ENCODE measurements at places on chromosomes 11 and 22.

DNA sequence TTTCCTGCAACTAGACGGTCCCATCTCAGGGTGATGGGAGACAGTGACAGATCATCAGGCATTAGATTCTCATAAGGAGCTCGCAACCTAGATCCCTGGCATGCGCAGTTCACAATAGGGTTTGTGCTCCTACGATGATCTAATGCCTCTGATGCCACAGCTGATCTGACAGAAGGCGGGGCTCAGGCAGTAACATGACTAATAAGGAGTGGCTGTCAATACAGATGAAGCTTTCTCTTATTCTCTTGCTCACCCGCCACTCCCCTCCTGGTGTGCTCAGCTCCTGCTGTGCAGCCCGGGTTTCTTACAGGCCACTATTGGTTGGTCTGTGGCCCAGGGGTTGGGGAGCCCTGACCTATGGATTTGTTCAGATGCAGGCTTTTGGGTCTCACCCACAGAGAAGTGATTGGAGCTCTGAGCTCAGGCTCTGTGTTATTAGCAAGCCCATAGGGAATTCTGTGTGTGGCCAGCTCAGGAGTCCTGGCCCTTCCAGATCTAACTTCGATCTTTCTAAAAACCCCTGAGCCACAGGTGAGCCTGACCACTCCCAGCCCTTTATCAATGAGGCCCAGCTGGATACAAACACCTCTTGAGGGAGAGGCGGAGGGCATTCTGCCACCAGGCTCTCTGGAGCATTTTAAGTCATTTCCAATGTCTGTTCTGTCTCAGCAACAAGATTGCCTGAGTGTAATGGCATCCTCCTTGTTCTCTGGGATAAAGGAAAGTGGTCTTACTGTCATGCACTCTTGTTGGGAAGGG is 351.8 kb downstream of the BUD13 start:
- DNase-seq = no peak

DNA sequence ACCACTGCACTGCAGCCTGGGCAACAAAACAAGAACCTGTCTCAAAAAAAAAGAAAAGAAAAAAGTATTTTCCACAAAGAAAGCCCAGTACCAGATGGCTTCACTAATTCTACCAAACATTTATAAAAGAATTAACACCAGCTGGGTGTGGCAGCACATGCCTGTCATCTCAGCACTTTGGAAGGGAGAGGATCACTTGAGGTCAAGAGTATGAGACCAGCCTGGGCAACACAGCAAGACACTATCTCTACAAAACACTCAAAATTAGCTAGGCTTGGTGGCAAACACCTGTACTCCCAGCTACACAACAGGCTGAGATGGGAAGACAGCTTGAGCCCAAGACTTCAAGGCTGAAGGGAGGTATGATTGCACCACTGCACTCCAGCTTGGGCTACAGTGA is 20.1 kb downstream of the RSF1 start:
- DNase-seq = no peak

DNA sequence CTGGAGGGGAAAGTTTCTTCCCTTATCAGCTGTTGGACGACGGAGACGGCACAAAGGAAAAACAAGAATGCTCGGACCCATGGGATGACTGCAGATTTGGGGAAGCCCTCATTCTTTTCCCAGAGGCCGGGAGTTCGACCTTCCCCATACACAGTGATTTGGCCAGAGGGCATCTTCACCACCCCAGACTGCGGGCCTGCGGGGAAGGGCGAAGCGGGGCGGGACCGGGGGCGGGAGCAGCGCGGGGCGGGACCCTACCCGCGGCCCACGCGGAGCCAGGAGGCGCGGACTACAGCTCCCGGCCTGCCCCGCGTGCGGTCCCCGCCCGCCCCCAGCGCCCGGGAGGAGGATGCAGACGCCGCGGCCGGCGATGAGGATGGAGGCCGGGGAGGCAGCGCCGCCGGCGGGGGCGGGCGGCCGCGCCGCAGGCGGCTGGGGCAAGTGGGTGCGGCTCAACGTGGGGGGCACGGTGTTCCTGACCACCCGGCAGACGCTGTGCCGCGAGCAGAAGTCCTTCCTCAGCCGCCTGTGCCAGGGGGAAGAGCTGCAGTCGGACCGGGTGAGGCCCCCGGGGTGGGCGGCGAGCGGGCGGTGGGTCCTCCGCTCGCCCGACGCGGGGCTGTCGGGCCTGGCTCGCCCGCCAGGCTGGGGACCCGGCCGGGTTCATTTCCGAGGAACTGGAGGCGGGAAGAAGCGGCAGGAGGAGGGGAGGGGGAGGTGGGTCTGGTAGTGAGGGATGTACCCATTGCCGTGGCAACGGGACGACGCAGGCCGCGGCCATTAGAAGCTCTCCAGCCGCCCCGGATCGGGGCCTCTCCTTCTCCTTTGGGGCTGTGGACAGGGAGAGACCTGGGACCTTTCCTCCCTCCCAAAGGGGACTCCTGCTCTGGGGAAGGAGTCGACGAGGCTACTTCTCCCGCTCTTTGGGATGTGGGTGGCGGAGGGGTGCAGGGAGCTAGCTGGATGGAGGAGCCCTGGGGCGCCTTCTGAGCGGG is at the start of gene KCTD17:
TSS of gene KCTD17 (plus strand) at position 352 of the 995 bp plus-strand sequence. CDS start at position 371, 19 bp downstream.
- peak; percentile 69 for DNase-seq

DNA sequence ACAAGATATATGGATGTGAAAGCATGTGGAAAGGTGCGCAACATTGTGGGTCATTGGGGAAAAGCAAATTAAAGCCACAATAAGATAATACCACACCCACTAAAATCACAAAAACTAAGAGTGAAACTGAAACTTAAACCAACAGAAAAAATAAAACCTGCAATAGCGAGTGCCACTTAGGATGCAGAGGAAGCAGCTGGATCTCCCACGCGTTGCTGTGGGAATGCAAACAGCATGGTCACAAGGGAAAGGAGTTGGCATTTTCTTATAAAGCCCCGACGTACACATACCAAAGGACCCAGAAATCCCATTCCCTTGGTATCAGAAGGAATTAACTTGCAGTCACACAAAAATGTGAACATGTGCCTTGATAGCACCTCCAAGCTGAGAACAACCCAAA is 712.0 kb downstream of the TBC1D22A start:
- DNase-seq = peak; percentile 8

DNA sequence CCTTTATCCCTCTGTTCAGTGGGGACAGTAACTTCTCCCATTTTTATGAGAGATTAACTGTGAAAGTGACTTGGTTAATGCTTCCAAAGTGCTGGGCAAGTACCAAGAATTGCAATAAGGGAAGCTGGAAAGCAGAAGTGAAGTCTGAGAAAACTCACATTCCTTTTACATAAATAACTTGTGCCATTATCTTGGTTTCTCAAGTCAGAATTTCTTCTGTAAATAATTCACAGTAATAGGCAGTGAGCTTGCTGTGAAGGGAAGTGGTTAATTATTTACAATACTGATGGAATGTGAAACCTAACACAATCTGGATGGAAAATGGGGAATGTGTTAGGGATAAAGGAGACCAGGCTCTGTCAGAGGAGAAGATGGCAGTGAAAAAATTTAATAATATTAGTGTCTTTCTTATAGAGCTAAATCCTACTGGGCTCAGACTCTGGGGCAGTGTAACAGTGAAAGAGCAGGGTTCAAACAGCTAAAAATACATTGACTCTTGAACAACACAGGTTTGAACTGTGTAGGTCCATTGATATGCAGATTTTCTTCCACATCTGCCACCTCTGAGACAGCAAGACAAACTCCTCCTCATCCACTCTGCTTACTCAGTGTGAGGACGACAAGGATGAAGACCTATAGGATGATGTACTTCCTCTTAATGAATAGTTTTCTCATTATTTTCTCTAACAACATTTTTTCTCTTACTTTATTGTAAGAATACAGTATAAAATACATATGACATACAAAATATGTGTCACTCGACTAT is 251.5 kb upstream of the ISX start:
- peak; percentile 16 for DNase-seq

DNA sequence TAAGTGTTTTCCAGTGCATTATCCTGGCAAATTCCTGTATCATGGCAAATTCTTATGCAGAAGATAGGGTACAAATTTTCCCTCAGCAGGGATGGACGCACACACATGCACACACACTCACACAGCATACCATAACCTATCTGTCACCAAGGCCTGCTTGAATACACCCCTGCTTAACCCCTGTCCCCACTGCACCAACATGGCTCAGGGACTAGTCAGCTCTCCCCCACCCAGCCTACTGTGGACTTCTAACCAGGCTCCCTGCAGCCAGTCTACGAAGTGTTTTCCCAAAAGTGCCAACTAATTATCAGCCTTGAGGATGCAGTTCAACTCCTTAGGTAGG is 63.1 kb downstream of the RAB30 start:
- DNase-seq = no peak

DNA sequence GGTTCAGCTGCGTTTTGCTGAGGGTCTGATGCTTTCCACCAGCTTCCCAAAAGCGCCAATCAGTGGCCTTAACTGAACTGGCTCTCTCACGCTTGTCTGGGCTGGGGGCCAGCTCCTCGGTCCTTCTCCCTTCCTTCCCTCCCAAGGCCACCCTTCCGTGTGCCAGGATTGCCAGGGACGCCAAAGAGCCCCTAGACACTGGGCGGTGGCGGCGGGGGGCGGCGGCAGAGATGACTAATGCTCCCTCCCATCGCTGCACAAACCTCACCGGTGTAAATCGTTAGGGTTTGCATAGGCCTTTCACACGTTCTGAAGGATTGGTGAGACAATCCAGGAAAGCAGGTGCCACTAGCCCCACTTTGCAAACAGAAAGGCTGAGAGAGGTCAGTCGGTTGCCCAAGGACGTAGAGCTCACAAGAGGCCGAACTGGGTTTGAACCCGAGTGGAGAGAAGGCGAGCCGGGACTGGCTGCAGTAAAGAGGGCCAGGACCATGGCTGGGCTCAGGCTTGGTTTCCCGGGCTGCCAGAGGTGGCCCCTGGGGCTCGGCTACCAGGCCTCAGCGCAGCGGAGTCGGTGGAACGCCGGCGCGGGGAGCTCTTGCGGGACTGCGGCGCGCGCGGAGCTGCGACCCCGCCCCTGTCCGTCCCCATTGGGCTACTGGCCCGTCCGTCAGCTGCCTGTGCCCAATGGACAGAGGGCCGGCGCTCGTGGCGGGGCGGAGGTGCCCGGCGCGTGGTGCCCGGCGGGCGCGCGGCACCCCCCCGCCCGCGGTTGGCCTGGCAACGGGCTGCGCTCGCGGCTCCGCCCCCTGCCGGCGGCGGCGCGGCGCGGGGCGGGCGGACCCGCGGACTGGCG is 589 bp upstream of the GNAZ start:
- peak; percentile 96 for DNase-seq

DNA sequence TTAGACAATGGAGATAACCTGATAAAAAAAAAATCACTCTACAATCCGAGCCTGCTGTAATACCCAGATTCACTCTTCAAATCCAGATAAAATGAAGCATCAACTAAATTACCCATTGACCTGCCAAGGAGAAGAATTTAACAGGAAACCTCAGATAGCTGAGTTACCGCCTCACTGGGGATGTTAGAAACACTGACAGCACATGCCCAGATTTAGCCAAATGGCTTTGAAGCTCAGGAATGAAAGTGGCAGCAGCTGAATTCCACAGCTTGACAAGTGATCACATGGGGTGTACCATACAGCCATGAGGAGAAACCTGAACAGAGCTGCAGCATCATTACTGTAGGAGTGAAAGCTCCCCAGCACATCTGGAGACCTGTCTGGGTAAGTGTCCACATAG is 807.6 kb downstream of the DLG2 start:
- no peak for DNase-seq

DNA sequence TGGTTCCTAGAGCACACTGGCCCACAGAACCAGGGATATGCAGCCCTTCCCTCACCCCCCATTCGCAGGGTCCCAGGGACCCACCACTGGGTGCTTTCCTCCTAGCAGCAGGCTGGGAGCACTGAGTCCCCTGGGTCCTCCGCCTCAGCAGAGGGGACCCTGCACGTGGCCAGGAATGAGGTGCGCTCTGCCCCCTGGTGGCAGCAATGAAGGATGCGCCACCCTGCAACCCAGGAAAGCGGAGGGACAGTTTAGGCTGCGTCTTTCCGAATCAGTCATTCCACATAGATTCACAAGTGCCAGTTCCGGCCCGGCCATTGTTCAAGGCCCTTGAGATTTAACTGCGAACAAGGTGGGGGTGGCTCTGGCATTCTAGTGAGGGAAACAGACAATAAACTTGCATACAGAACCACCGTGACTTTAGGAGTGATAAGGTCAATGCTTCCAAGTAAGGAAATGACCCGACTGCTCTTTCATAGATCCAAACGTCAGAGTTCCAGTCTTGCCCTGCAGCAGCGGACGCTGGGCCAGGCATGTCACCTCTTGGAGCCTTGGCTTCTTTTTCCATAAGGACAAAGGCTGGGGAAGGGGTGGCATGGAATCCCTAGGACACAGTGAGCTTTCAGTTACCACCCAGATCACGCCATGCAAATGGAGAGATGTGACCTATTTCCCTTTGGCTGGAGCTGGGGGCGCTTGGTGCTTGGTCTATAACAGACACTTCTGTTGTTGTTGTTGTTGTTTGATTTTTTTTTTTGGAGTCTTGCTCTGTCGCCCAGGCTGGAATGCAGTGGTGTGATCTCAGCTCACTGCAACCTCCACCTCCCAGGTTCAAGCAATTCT is 7.7 kb downstream of the RIN1 start:
- peak; percentile 85 for DNase-seq

- no peak for DNase-seq
These were observed 50.6 kb upstream of the DEUP1 start for GRCh38 chr11:93279851-93280347.

DNA sequence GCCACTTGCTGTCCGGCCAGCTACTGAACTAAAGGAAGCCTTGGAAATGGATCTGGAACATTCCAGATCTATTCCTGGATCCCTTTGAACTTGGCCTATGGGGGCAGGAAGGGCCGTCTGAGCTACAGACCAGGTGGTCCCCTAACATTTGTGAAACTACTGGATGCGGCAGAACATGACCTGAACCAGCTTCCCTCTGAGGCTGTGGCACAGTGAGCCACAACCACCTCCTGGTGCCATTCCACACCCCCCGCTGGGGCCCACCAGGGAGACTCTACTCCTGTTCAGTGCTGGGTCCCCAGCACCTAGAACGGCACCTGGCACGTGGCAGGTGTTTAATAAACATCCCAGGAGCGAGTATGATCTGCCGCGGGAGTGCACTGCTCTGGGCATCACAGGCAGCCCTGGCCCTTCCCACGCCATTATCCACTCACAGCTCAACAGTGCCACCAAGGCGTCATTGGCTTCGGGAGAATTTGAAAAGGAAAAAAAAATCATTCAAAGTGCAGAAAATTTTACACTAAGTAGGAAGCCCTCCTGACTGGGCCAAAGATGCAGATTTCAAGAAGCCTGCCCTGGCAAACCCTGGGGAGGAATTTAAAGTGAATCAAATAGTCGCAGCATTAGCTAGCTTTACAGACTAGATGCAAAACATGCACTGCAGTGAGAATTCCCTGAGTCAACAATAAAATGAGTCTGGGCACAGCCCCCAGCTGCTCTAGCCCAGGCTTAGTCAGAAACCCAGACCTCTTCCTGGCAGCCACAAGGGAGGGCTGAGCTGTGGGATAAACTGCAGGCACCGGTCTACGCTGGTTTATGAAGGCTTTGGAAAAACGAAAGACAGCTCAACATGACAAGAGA is 14.3 kb upstream of the EFCAB6 start:
- DNase-seq = peak; percentile 22

- DNase-seq = peak; percentile 93
These were observed 24.8 kb upstream of the ADORA2A start for GRCh38 chr22:24402460-24403192.
